ENCODE measurements at places on chromosomes 12 and 14.

DNA sequence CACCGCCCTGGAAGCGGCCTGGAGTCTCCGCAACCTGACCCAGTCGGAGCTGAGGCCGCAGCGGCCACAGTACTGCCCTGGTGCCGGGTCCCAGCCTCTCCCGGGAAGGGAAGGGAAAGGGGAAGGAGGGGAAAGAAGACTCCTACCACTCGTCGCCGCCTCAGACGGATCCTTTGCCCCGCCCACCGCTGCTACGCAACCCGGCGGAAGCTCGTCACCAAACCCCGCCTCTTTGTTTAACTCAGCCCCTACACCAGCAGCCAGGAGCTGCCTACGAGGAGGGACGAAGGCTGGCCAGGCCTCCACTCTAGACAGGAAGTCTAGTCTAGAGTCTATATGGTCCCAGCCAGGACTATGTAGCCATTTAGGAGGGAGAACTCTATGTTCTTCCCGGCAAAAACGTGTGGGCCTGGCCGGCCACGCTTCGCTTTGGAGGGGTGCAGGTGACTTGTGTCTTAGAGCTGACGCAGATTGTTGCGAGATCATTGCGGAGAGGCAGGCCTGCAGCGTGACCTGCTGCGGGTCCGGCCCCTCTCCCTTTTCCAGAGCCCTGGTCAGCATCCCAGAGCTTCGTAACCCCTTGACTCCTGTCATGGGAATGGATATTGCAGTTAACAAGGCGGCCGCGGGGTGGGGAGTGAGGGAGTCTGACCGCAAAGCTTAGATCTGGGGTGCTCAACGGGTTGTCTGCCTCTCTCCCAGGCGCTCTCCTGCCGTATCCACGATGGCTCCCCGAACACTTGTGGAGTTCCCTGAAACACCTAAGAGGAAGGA lies at the start of gene RNF41:
RNF41 (minus strand) TSS at position 166 of the 774 bp plus-strand sequence. CDS start 7,875 bp downstream, outside the sequence.
- peak; percentile 91 for DNase-seq

DNA sequence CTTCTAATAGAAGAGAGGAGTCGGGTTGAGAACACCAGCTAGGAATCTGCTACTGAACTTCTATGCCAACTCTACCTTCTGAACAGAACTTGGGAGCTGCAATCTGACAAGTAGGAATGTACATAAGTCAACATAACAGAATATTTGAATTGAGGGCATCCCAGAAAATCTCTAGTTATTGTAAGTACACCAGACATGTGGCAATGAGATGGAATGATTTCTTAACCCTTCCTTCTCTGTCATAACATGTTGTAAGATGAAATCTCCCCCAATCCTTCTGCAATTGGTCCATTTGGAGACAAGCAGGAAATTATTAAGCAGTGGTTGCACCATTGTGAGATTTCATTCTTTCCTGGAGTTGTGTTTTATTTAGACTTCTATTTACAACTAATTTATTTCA lies 68.7 kb upstream of the TMPO start:
- no peak for DNase-seq

DNA sequence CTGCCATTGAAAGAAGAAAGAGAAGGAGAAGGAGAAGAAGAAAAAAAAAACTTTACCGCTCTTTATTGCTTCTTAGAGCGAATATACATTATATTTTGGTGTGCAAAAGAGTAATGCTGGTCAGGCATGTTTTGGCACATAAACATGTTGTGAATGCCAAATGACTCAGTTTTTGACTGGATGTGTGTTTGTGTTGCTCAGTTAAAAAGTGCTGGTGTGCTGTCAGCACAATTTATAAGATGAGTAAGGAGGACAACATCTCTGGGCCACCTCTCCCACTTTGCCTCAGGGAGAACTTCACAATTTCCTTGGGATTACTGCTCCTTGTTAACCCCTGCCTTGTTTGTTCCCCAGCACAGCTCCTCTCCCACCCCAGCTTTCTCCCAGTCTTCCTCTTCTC lies 584.8 kb downstream of the ETNK1 start:
- DNase-seq: no peak

DNA sequence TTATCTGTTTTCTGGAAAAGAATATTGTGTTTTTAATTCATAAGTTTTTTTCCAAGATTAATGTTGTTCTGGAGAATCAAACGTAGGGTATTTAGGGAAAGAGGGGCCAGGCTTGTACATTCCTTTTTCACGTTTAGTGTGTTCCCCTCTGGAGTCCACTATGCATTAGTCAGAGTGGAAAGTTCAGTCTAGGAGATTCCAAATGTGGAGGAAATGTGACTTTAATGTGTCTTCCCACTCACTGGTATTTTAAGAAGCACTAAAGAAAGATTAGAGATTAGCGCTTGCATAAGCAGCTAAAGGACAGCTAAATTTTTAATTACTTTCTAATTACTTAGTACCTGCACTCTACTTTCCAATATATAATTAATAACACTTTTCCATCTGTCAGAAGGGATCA lies 4.4 kb upstream of the PDE6H start:
- DNase-seq: no peak

DNA sequence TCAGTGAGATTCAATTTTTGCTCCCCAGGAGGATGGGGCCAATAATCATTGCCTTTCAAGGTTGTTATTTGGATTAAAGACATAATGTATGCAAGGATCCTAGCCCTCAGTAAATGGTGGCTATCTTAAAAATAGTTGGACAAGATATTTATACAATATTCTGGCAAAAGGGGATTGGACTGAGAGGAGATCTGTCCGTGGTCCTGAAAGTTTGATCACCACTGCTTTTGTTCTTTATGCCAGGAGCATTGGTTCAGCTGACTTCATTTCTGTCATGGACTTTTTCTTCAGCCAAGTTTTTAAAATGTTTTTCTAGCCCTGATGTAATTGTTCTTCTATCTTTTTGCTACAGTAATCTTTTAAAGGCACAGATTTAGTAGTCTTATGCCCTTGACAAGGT lies 70.2 kb upstream of the TCL1A start:
- DNase-seq: no peak

DNA sequence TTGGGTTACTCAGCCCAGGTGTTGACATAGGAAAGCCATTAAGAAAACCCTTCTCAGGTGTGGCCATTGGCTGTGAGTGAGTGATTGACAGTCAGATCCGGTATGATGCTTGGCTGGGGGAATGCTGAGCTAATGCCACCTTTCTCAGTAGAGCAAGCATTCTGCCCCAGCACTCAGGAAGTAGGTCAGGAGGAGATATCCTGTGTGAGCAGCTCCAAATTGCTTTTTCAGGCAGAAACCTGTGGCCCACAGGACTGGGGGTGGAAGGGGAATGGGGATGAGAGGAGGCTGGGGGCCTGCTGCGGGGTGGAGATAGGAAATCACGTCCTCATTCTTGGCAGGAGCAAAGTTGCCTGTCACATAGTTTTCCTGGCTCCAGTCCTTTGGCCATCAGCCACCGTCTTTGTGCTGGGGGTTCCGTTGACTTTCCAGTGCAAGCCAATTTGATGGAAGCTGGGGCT lies 55.7 kb downstream of the NINJ2 start:
- DNase-seq: no peak

- DNase-seq: no peak
Measured at GRCh38 chr14:104908303-104908702, 16.4 kb upstream of the PLD4 start.

DNA sequence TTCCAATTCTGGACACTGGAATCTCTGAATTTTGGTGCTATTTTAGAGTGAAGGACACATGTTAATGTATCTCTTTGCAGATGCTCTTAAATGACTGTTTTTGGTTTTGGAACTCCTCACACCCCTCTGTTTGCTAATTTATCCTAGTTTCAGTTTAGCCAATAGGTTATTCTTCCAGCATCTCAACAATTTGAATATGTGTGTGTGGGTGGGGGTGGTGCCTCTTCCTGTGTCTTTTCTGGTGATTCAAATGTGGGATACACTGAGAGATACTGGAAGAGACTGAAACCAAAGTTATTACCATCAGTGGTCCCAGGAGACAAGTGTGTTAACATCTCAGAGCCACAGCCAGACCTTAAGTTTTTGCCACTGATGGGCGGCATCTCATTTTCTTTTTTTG lies 1317.4 kb upstream of the TMEM132C start:
- no peak for DNase-seq

DNA sequence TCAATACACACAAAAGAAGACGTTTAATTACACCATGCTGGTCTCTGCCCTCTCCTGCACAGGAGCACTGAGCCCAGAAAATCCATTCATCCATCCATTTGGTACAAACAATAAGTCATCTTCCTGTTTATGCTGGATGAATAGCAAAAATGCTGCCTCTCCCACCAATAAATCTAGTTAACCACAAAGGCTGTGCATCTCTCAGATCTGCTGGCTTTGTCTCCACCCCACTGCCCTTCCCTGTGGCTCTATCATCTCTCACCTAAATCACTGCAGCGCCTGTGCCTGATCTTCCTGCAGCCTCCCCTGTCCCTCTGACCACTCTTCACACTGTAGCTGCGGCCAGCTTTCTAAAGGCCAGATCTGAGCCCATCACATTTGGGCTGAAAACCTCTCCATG lies 72.9 kb upstream of the DDX11 start:
- DNase-seq: no peak

GRCh38 chr12:69466867-69467266 lies 3.3 kb upstream of the FRS2 start:
- no peak for DNase-seq

DNA sequence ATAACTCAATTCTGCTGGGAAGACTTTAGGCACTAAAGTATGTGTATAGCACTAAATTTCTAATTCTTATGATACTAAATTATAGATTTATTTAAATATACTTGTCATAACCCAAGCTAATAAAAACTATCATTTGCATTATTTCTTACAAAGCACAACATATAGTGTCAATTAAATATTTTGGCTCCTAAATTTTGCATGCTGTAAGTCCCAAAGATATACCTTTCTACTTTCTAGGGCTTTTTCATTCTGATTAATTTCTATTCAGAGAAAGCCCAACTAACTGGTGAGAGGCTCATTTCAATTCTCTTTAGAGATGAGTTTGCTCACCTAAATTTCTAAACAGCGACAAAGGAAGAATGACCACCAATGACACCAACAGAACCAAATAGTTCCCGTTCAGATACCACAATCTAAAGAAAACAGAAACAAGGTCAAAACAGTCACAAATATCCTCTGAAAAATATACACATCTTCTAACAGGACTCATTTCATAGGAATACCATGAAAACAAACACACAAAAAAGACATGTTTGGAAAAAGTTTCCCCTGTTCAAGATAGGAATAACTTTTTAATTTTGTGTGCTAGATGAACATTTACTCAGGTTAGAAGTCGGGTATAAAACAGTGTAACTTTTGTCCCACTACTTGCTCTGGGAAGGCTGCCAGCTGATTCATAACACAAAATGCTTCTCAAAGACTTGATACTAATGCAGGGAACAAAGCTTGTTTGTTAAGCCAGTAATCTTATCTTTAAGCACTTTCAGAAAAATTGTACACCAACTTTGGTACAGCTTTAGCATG lies 7.6 kb downstream of the SLC38A2 start:
- no peak for DNase-seq

DNA sequence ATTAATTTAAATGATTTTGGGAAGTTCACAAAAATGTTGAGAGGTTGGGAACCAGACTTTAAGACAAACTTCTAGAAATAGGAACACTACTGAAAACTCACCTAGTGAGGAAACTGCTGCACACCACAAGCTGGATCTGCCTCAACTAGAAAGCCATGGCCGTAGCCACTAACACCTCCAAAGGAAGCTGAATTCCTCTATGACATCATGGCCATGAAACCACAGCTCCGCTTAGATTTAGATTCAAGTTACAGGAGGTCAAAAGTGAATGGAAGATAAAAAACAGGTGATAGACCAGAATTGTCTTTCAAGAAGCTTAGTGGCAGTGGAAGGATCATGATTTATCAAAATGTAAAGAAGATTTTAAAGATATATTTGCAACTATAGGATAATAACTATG lies 208.8 kb upstream of the ALG10 start:
- no peak for DNase-seq

- DNase-seq: no peak
Measured at GRCh38 chr14:96299441-96299840, 43.4 kb downstream of the BDKRB1 start.

DNA sequence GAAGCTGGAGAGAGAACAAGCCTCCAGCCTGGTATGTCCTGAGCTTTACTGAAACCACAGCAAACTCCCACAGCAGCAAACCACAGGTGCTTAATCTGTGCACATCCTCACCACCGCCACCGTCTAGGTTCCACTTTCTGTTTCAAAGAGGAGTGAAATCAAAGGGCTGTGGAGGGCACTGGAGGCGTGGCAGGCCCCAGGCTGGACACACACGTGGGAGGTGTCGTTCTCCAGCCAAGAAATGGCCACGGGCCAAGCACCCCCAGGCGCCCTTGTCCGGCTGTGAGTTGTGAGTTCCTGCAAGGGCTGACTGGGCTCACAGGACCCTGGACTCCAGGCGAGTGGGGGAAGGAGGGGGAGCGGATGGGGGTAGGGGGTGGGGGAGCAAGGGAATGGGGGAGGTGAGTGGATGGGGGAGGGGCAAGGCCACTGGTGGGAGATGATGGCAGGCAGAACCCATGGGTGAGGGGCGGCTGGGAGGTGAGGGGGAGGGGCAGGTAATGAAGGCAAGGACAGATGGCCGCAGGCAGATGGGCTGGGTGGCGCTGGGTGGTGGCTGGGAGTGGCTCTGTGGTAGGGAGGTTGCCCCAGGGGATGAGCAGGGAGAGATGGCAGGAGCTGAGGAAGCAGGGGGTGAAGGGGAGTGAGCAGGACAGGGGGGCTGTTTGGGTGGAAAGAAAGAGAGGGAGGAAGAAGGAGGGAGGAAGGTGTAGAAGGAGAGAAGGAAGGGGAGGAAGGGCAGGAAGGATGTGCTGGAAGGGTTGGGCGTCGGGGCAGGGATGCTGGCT lies 86.7 kb downstream of the NCOR2 start:
- peak; percentile 33 for DNase-seq

DNA sequence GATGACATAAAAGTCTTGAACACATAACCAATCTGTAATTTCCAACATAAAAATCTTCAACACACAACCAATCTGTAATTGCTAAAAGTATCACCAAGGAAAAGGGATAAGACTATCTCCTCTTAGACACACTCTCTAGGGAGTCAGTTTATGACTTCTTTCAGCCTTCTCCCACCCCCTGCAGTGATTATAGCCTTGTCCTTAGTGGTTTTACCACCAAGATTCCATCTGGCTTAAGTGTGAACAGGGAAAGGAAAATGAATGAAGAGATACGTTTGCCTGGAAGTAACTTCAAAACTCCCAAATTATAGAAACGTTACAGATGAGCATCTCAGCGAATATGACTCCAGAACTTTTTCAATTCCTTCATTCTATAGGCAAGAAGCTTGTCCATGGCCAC lies 136.2 kb upstream of the RASSF8 start:
- no peak for DNase-seq

GRCh38 chr12:94596596-94596995 lies 53.8 kb downstream of the TMCC3 start:
- DNase-seq: no peak

DNA sequence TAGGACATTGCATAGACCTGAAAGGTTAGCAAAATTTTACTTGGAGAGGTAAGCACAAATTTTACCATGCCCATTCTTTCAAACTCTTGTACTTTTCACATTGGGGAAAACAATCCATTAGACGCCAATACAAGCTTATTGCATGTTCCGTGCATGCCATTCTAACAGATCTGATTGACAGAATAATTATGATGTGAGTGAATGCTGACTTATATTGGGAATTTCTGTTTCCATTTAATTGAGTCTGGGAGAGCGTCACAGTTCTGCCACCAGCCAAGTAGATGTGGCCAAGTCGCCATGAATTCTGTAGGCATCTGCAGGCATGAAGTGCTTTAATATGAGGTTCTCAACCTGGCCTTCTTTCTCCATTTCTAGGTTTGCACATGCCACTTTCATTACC lies 1097.4 kb downstream of the VRK1 start:
- no peak for DNase-seq

GRCh38 chr12:53820514-53821306 lies 68.9 kb upstream of the CISTR start:
- no peak for DNase-seq

Data from stimulated activated naive B cell treated with anti-CD40 and anti-IgM and Interleukin-4, amounts not matched to agents 10 μg/mL and 1 μg/mL and 100 μg/mL, for 72 hours (primary cell).